ENCODE measurements at places on chromosomes 5 and 9. TPM values are rescaled to one million over a fixed set of nuclear protein-coding genes. Genes with fewer than 3 reads are reported as not detected.

Gene WDR31
- total RNA-seq = 17.2 TPM

Gene SH3TC2
- 19.6 TPM for total RNA-seq

Gene LCN9
- not detected for total RNA-seq

Gene RASGEF1C
- total RNA-seq = 6.5 TPM

Gene ZDHHC12
- 10.9 TPM for total RNA-seq

Gene GLRA1
- 1.4 TPM for total RNA-seq

Gene CCDC152
- 6.1 TPM for total RNA-seq

Gene CNTNAP3B
- total RNA-seq = 39.9 TPM

Gene ETF1
- total RNA-seq = 52.7 TPM

Gene NREP
- 651 TPM for total RNA-seq

Gene PCDHA10
- 4.6 TPM for total RNA-seq

Gene PIK3R1
- 291 TPM for total RNA-seq

Gene HAVCR2
- total RNA-seq = 1.8 TPM

Gene EPB41L4B
- total RNA-seq = 8.9 TPM

Gene FAM221B
- total RNA-seq = not detected

Gene NUTM2F
- not detected for total RNA-seq

Gene SLC6A7
- total RNA-seq = 0.11 TPM

Gene SLC36A3
- total RNA-seq = not detected

Gene AMBP
- not detected for total RNA-seq

Gene FOXD4L3
- not detected for total RNA-seq

Gene FOXE1
- not detected for total RNA-seq

Gene RANBP17
- 62.1 TPM for total RNA-seq

Gene CYSRT1
- 0.60 TPM for total RNA-seq

Gene RNF130
- 89.7 TPM for total RNA-seq

Gene PHYHD1
- 19.4 TPM for total RNA-seq

Gene CCDC183
- total RNA-seq = 2.0 TPM

Gene C5orf52
- not detected for total RNA-seq

Gene OLFML2A
- 62.5 TPM for total RNA-seq

Gene SPATA31E1
- total RNA-seq = not detected
